ENCODE measurements at places on chromosomes 2 and 18.

DNA sequence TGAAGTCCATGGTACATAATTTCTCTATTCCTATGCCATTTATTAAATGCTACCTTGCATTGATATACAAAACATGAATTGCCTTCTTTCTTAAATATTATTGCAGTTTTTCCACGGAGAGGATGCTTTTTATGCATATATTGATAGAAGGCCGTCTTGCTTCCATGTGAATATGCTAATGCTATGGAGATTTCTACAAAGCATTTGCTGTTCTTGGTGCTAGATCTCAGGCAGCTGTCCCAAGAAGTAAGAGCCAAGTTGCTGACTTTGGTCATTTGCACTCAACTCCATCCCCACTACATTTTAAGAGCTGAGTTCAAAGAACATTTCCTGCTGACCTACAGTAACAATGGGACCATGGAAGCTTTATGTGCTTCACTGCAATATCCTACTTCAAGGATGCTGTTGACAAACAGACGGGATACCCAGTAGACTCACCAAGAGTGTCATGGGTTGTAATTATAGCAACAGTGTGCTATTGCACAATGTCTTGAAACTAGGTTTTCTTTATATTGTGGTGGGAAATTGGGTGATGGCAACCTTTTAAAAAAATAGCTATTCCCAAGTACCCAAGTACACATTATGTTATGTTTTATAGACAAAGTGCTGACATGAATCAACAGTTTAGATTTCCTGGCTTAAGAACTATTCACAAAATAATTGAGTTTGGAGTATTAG, 1172.4 kb upstream of the PIK3C3 start:
- no peak for DNase-seq

- no peak for DNase-seq
Measured at GRCh38 chr2:60699617-60700016, 56.5 kb upstream of the PAPOLG start.

DNA sequence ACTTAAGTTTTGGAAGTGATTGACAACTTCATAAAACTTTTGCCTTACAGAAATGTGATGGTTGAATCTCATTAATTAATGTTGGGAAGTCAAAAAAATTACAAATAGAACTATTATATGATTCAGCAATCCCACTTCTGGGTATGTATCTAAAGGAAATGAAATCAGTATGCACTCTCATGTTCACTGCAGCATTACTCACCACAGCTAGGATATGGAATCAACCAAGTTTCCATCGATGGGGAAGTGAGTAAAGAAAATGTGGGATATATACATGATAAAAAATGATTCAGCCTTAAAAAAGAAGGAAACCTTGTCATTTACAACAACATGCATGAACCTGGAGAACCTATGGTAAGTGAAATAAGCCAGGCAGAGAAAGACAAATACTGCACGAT, 112.4 kb upstream of the WDR75 start:
- DNase-seq: no peak

DNA sequence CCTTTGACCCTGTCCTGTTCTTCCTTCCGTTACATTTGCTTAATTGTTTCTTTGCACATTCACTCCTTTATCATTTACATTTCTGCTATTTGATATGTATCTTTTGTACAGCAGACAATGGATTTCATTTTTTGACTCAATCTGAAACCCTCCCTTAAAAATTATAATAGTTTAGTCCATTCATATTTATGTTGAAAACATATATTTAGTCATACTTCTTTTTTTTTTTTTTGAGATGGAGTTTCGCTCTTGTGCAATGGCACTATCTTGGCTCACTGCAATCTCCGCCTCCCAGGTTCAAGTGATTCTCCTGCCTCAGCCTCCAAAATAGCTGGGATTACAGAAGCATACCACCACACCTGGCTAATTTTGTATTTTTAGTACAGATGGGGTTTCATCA, 95.3 kb upstream of the TGFA start:
- no peak for DNase-seq

DNA sequence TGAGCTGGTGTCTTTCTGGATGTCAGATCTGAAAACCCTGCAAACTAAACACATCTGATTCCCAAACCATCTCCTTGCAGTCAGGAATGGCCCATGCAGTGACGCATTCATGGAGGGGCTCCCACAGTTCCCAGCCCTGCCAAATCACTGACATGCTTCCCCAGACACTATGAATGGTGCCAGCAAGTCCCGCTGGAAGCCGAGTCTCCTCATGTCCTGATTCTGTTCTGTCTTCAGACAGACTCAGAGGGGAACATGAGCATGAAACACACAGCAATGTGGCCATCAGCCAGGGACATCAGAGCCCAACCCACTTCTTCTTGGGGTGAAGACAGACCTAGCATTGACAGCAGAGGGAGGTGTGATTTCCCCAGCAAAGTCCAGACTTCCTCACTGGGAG, 83.7 kb downstream of the TTC32 start:
- DNase-seq: no peak

- DNase-seq: no peak
Measured at GRCh38 chr2:200482194-200482593, 27.7 kb downstream of the KCTD18 start.

GRCh38 chr2:136424112-136424511, 306.2 kb upstream of the CXCR4 start:
- DNase-seq: no peak

GRCh38 chr2:85288244-85288725, 39.5 kb downstream of the TGOLN2 start:
- no peak for DNase-seq

GRCh38 chr2:30231996-30232800, 864 bp downstream of the LBH start:
- peak; percentile 67 for DNase-seq

GRCh38 chr2:156322051-156322685, 10.4 kb downstream of the NR4A2 start:
- DNase-seq: no peak

DNA sequence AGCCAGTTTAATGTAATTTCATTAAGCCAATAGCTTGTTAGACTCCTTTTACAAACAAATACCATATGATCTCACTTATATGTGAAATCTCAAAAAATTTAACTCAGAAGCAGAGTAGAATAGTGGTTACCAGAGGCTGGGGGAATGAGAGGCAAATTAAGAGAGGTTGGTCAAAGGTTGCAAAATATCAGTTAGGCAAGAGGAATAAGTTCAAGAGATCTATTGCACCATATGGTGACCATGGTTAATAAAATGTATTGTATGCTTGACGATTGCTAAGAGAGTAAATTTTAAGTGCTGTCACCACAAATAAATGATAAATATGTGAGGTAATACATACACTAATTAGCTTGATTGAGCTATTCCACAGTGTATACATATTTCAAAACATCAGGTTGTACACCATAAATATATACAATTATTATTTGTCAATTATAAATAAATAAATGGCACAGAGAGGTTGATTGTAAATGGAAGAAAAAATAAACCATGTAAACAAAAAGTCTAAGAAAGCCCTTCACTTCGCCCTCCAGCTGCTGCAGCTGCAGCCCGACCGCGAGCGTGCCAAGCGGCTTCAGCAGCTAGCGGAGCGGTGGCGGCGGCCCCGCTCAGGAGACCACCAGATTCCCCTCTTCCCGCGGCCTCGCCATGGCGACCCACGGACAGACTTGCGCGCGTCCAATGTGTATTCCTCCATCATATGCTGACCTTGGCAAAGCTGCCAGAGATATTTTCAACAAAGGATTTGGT, 23.0 kb upstream of the ACTR2 start:
- DNase-seq: no peak

DNA sequence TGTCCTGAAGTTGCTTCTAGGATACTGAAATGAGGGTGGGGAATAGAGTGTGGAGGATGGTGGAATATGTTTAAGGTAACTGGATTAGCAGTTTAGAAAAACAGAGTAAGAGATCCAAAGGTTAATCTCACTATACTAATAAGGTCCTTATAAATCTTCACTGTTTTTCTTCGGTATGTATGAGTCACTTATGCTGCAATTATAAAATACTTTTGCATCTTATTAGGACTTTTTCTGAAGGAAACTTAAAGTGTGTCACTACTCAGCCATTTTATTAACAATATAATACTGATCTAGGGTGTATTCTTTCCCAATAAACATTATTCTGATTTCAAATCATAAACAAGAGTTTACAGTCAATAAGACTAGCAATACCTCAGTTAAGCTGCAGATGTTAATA, 182.3 kb downstream of the ZNF521 start:
- no peak for DNase-seq

DNA sequence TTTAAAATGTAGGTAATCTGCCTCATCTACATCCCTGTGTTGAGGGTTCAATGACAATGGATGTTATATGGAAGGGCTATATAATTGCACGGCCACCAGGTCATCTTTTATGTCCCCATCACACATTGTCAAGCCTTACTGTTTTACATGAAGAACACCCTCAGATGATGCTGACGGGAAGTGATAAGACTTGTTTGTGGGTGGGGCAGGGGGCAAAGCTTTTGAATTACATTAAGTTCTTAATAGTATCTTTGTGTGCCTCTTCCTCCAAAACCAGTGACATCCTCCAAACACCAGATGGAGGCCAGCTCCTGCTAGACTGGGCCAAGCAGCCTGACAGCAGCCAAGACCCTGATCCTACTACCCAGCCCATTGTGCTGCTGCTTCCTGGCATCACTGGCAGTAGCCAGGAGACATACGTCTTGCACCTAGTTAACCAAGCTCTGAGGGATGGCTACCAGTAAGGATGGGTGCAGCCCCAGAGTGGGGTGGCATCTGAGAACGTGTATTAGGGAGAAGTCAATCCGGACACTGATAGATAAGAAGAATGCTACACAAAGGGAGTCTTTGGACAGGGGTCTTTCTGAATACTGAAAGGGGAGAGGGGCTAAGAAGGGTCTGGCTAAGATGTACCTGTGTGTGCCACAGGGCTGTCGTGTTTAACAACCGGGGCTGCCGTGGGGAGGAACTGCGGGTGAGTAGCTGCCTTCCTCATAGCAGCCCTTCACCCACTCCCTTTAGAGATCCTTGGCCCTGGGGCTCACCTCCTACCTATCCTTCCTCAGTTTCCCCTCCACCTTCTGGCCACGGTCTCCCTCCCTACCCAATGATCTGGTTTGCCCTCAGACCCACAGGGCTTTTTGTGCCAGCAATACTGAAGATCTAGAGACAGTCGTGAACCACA, 5.3 kb downstream of the ABHD1 start:
- DNase-seq: no peak

GRCh38 chr2:43305517-43305916, 79.1 kb upstream of the ZFP36L2 start:
- no peak for DNase-seq

All from activated T-helper 1 cell treated with anti-CD3 and anti-CD28 coated beads, Interleukin-2, amount 50 U/mL, for 16 hours (primary cell).